ENCODE measurements at places on chromosomes 12 and 14.

DNA sequence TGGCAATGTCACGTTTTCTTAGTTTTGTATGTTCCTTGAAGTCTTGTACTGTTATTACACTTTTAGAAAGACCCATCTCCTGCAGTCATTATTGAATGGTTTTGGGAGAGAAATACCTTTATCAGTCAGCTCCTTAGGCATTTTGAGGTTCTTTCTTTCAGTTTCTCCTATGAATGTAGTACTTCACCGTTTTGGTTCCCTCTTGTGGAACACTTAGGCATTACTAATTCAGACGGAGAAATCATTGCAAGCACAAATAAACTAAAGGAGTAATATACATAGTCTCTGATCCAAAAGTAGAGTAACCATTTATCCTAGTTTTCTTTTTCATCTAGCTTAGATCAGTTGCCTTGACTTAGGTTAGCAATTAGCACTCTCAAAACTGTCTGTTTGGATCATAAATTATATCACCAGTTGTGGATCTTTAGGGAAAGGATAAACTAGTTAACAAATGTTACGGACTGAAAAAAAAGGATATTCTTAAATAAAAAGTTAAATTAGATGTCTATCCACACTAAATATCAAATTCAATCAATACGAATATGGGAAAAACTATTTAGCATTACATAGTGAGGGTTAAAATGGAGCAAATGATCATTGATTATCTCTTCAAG, 1538.3 kb upstream of the SEL1L start:
- no peak for DNase-seq

DNA sequence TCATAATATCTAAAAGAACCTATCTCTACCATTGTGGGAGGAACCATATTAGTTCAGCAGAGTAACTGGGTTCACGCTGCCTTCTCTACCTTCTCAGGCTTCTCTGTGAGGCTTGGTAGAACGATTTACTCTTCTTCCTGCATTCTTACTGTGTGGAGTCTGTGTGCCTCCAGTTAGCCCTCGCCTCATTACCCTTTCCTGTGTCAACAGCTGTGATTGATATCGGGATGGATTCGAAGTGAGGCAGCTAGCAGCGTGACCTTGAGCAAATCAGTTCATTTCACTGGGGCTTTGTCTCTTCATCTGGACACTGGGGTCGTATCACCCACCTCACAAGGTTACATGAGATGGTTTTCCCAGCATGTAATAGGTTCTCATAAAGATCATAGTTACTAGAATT, 4.6 kb upstream of the VRK1 start:
- DNase-seq: no peak

- no peak for DNase-seq
Measured at GRCh38 chr12:105449431-105449830, 118.9 kb downstream of the C12orf75 start.

- DNase-seq: peak; percentile 38
Measured at GRCh38 chr12:23084236-23084995, 459.4 kb downstream of the ETNK1 start.

DNA sequence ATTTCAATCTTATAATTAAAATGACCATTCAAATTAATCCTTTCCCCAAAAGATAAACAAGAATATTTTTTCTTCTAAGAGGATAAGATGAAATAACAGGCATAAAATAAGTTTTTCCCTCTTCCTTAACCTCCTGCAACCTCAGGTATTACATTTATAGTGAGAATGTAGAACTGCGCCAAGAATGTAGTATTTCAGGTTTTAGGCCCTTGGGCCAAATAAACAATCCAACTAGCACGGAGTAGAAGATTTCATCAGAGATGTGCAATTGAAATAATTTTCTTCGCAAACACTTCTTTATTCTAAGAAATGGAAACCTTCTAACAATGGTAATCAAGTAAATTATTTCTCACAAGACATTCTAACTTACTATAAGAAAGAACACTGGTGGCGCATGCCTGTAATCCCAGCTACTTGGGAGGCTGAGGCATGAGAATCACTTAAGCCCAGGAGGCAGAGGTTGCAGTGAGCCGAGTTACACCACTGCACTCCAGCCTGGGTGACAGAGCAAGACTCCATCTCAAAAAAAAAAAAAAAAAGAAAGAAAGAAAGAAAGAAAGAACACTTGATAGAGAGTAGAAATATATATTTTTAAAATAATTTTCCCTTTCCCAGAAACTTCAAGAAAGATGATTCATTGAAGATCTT, 100.8 kb downstream of the TAOK3 start:
- DNase-seq: no peak

DNA sequence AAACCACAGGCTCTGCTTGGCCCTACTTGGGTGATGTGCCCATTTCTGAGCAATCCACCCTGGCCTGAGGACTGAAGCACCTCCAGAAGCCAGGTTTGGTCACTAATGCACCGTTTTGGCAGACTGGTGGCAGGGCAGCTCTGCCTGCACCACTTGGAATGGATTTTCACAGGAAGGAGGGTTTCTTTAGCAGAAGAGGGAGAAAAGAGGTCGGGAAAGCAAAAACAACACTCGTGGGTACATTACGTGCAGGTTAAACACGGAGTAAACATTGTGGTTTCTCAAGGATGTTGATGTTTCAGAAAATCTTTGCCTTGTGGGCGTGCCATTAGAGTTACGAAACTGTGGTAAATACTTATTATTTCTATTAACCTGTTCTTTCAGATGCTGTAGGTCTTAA, 70.8 kb downstream of the KCNA5 start:
- DNase-seq: no peak

DNA sequence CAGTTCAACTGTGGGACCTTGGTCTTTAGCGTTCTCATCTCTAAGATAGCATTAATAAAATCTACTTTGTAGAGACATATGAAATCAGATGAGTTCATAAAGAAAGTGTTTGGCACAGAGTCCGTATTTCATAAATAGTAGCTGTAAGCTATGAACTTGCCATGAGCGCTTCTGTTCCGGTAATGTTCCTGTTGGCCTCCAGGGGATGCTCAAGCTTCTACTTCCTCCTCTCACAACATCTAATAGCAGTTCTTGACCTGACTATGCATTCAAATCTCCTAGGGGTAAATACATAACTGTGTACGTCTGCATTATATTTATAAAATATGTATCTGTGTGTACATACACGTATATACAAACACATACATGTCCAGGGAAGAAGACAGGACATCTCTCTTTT, 288.2 kb upstream of the TMPO start:
- no peak for DNase-seq

GRCh38 chr12:85279449-85280164, 413 bp upstream of the ALX1 start:
- no peak for DNase-seq

DNA sequence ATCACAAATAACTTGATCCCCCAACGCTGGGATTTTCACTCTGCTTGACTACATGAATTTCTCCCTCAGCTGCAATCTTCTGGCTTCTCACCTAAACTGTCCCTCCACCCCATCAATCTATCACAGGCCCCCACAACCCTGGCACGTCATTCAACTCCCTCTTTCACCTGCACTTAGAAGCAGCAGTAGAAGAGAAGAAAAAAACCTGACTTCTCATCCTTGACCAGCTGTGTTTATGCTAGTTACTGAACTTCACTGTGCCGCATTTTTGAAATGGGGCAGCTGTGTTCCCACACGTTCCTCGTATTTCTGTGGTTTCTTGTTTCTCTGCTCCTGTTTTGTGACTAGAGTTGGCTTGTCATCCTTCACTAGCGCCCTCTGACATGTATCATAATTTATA, 35.0 kb downstream of the ITPR2 start:
- no peak for DNase-seq

DNA sequence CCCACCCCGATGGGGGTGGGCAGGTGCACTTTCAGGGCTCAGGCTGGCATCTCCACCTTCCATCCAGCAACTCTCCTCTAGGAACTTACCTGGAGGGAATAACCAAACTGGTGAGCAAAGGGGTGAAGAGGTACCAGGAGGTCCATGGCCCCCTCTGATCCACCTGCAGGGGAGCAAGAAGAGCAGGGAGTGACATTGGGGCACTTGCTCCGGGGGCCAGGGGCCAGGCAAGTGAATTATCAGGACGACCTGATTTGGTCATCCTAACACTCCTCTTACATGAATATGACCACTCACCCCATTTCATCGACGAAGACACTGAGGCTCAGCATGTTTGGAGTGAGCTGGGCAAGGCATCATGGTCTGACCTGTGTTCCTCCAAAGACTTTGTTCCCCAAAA, 6.0 kb downstream of the DIO3 start:
- no peak for DNase-seq

GRCh38 chr12:53414756-53415417, 8.8 kb upstream of the AMHR2 start:
- DNase-seq: no peak

- DNase-seq: no peak
Measured at GRCh38 chr12:119512772-119513497, 80.6 kb upstream of the TMEM233 start.

- no peak for DNase-seq
Measured at GRCh38 chr14:21840765-21841164, 167.1 kb upstream of the OR4E1 start.

DNA sequence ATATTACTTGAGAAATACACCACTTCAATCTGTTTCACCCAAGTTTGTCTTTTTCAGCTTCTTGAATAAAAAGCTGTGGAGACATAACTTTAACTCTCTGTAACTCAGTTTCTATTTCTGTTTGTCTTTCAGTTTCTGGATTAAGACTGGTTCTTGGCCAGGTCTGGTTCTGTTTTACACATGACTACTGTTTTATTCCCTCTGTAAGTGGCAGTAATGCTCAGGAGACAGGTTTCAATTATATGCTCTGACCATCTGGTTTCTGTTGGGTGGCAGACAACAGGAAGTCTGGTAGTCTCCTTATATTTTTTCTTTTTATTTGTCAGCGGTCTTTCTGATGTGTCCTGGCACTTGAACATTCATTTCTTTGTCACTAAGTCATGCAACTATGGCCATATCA, 102.9 kb downstream of the RPS29 start:
- no peak for DNase-seq

DNA sequence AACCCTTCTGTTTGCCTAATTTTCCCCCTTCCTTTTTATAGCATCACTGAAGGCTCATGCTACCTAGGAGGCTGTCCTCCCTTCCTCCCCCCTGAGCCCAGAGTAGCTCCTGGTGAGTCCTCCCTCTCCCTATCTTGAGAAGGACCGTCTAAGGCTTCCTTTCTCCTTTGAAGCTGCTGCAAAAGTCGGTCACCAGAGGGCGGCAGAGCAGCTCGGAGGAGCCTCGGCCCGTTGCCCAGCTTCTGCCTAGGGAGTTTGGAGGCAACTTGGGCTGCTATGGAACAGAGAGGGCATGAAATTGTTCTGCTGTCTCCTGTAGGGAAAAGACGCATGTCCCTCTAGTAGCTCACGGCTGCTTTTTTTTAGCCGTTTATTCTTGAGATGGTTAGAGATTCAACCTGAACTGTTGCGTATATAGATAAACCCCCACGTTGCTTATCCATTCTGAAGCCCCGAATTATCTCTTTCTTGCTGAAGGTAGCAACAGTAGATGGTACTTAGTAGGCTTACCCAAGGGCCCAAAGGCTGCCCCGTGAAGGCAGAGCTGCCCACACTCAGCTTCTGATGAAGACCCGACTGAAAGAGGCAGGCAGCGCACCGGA, 5.7 kb downstream of the WNT5B start:
- no peak for DNase-seq

DNA sequence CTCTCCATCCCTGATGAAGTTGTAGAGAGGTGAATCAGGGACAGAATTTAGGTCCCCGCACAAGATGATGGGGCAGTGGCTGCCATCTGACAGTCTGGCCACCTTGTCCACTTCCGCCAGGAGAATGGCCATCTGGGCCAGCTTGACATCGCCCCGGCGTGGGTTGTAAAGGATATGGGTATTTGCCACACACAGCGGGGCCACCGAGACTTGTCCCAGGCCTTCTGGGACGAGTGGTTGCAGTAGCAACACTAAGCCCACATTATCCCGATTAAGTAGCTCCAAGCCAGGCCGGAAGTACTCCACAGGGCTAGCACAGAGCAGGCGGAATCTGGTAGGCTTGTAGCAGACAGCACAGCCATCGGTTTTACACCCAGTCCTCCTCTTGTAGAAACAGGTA, 6.2 kb downstream of the ANGEL1 start:
- DNase-seq: no peak

DNA sequence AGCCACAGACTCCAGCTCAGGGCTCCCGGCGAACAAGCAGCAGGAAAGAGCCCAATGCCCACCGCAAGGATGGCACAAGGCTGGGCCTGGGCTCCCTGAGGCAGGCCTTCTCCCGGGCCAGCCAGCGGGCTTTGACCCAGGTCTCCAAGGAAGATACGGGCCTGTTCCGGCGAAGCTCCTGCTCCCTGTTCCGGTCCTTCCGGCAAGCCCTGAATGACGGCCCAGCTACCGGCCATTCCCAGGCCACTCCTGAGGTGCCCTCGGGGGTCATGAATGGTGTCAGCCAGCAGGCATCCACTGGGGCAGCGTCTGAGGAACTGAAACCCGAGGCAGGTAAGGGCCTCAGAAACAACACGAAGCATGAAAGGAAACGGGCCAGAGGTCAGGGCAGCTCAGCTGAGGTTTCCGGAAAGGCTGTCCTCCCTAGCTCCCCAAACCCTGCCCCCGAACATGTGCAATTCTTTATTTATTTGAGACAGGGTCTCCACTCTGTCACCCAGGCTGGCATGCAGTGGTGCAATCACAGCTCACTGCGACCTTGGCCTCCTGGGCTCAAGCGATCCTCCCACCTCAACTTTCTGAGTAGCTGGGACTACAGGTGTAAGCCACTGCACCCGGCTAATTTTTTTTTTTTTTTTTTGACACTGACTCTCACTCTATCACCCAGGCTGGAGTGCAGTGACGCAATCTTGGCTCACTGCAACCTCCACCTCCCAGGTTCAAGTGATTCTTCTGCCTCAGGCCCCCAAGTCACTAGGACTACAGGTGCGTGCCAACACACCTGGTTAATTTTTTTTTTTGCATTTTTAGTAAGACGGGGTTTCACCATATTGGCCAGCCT, 6.0 kb downstream of the EXOC3L4 start:
- no peak for DNase-seq

GRCh38 chr14:100592972-100593371, 5.8 kb upstream of the BEGAIN start:
- no peak for DNase-seq

DNA sequence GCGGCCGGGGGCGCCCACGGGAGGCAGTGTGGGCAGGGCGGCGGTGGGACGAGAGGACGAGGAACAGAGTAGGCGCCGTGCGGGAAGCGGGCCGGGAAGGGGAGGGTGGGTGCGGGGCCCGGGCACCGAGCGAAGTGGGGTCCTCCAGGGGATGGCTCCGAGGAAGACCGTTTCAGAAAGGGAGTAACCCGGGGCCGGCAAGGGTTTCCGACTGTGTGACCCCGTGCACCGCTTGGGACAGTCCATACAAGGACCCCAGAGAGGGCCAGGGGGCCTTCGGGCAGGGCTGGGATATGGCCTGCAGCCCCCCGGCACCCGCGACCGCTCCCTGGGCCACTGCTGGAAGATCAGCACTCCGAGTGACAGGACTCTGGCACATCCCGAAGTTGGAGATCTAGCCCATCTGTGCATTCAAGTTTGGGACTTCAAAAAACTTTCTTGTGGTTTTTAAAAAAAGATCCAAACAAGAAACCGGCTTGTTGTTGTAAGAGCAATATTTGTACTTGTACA, 448 bp downstream of the TSPAN9 start:
- DNase-seq: no peak

- no peak for DNase-seq
Measured at GRCh38 chr14:104149278-104149595, 10.8 kb downstream of the KIF26A start.

- DNase-seq: no peak
Measured at GRCh38 chr14:87999277-87999676, 5.7 kb upstream of the GPR65 start.
